ENCODE measurements at places on chromosomes 4 and X. TPM values are rescaled to one million over a fixed set of nuclear protein-coding genes. Genes with fewer than 3 reads are reported as not detected.

JCHAIN gene
- total RNA-seq = 0.33 TPM

TET2 gene
- total RNA-seq = 18.0 TPM

GRCh38 chr4:169348541-169348940, 77.8 kb upstream of the SH3RF1 start:
- DNase-seq = no peak

KLKB1 gene
- total RNA-seq = not detected

DNA sequence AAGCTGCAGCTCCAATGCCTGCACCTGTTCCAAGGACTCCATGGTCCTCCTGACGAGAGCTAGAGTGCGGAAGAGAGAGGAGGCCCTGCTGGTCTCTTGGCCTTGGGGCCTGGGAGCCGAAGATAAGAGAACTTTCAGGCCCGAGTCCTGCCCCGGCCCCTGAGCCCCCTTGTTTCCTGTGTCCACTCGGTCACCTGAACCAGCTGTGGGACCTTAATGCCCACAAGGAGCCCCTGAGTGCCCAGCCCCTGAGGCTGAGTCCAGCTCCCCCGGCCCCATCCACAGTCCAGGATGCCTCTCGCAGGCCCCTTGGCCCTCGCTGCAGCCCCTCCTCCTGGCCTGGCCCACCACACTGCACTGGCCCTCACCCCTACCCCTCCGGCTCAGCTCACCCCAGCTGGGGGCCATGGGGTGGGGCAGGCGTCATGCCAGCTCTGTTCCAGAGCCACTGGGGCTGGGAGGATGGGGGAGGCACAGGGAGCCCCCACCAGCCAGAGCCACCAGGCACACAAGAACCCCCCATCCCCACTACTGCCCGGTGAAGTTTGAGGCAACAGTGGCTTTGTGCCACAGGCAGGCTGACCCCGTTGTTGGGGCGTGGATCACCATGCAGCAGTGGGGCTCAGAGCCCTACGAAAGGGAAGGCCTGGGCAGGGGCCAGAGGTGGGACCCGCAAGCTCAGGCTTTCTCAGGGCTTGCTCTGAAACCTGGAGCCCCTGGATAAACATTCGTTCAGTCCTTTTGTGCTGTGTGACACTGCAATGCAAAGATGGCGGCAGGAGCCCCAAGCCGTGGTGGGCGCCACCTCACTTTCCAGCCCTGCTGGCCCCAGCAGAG, 14.1 kb downstream of the NAT8L start:
- no peak for DNase-seq

DNA sequence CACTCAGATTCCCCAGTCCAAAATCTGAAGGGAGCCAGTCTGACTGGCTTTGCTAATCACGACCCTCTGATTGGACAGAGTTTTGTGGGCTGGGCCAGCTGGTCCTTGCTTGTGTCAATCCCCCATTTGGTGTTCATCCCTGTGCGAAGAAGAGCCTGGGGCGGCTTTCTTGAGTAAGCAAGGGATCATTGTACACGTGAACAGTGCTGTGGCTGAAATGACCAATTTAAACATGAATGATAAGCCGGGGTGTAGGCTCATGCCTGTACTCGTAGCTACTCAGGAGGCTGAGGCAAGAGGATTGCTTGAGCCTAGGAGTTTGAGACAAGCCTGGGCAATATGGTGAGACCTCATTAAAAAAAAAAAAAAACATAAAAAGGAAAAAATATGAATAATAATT, 379.1 kb downstream of the RAPGEF2 start:
- DNase-seq = peak; percentile 75

GRCh38 chr4:3662516-3662915, 103.7 kb upstream of the ADRA2C start:
- DNase-seq = no peak

- DNase-seq = peak; percentile 31
Measured at GRCh38 chr4:40046311-40046980, 10.2 kb upstream of the N4BP2 start.

DGKK gene
- total RNA-seq = not detected

DNA sequence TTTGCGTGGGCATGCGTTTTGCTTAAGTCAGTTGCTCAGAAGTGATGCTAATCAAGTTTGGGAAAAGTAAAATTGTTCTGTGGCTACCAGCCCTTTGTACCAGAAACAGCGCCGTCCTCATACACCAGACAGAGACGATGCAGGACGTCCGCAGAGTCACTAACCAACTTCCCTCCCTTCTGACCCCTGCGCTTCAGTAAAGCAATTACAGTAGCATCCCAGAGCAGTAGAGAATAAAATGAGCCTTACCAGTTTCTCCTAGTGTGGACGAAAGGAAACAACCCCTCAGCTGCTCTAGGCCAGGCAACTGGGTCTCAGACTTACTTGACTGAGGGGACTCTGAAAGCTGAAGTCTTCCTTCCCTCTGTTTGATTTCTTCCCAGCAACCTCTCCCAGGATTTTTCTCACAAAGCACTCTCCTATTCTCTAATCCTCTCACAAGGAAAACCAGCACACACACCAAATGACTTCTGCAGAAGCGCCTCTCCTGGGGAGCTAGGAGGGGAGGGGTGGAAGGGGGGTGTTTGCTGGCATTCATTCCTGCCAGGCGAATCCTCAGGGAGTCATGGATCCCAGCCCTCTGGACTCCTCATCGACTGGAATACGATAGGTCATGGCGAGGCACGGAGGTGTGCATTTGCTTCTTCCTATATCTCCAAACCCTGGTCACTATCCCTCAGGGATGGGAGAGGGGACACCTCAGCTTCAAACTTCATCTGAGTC, 56.0 kb upstream of the MID1 start:
- DNase-seq = no peak

SLC25A31 gene
- total RNA-seq = not detected

DNA sequence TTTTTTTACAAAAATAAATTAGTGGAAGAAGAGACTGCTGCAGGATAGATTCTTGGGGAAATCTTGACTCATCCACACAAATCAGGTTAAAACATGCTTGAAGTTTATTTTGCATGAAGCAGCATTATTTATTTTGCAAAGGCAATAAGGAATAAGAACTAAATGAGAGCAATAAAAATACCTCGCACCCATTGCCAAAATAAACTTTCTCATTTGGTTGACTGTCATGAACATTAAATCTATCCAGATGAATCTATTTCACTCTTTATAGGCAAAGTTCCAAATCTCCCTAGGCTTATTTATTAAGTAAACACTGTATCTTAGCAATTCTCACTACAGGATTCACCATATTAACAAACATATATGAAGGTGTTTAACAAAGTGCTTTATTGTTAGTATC, 58.9 kb downstream of the HOPX start:
- peak; percentile 73 for DNase-seq

GRCh38 chr4:80307774-80308465, 27.6 kb upstream of the CFAP299 start:
- peak; percentile 77 for DNase-seq

SORBS2 gene
- total RNA-seq = 2.5 TPM

DNA sequence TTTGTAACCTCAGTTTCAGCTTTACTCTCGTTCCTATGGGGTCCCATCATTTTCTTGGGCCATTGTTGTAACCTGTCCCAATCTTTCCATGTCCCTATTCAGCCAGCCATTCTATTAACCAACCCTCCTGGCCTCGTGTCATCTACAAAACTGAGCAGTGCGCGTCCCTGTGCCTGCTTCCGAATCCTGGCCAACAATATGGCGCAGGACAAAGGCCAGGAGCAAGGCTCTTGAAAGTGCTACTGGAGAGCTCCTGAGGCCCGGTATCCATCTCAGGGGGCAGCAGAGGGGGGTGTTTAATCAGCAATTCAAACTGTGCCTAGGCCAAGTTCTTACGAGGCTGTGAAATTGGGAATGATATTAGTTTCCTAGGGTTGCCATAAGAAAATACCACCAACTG, 41.2 kb upstream of the APLN start:
- DNase-seq = no peak

DNA sequence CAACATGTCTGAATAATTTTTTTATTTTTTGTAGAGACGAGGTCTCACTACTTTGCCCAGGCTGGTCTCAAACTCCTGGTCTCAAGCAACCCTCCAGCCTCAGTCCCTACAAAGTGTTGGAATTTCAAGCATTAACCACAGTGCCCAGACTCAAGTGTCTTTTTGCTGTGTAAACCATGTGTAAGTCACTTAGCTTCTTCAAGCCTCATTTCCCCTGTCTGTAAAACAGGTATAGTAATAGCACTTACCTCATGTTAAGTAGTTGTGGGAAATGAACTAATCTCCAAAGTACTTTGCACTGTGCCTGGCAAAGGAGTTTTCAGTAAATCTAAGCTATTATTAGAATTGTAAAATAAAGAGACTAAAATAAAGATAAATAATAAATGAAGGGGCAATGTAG, 35.7 kb downstream of the STBD1 start:
- DNase-seq = no peak

- DNase-seq = no peak
Measured at GRCh38 chr4:112952313-112952700, 97.1 kb upstream of the ANK2 start.

SPATA18 gene
- total RNA-seq = 32.0 TPM

GRCh38 chrX:71440401-71440800, 74.2 kb downstream of the TAF1 start:
- no peak for DNase-seq

DNA sequence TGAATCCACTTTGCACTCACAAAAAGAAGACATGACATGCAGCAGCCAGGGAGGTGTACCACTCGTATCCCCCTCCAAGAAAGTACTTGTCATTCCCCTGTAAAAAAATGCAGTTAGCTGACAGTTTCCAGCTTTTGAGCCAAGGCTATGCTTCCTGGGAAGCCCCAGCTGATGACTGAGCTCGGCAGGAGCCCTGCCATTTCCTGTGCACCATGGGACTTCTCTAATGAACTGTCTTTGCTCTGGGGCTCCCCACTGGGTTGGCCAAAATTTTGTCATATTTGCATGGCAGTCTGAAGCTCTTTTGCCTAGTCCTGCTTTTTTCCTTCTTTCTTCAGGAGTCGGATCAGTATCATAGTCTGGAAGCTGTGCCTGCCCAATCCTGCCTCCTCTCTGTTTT, 104.5 kb upstream of the MAOA start:
- DNase-seq = no peak

- peak; percentile 81 for DNase-seq
Measured at GRCh38 chrX:24494647-24495075, 29.6 kb downstream of the PDK3 start.

CASP3 gene
- total RNA-seq = 49.8 TPM

MSX1 gene
- total RNA-seq = 2.3 TPM

DNA sequence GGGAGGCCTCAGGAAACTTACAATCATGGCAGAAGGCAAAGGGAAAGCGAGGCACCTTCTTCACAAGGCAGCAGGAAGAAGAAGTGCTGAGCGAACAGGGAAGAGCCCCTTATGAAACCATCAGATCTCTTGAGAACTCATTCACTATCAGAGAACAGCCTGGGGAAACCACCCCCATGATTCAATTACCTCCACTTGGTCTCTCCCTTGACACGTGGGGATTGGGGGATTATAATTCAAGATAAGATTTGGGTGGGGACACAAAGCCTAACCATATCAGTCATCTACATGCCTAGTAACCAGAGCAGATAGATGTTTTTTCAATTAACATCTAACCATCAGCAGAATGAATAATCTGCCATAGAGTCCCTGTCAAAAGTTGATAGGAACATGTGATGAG, 30.4 kb downstream of the FAM13A start:
- DNase-seq = no peak

FGF13 gene
- total RNA-seq = 1.3 TPM

MAGEA8 gene
- not detected for total RNA-seq

MAGEC2 gene
- total RNA-seq = not detected

GRCh38 chr4:82842593-82842992, 44.0 kb upstream of the SCD5 start:
- no peak for DNase-seq

- DNase-seq = no peak
Measured at GRCh38 chr4:147220833-147221232, 260.1 kb upstream of the EDNRA start.

- DNase-seq = no peak
Measured at GRCh38 chrX:41723826-41724225, at the start of gene GPR82. Gene GPR82 (plus strand): TSS chrX:41724181. CDS start chrX:41727027, 2,846 bp downstream.

VSIG4 gene
- total RNA-seq = not detected

SASH3 gene
- total RNA-seq = not detected

GRCh38 chrX:16999275-16999674, 52.8 kb downstream of the REPS2 start:
- no peak for DNase-seq

DNA sequence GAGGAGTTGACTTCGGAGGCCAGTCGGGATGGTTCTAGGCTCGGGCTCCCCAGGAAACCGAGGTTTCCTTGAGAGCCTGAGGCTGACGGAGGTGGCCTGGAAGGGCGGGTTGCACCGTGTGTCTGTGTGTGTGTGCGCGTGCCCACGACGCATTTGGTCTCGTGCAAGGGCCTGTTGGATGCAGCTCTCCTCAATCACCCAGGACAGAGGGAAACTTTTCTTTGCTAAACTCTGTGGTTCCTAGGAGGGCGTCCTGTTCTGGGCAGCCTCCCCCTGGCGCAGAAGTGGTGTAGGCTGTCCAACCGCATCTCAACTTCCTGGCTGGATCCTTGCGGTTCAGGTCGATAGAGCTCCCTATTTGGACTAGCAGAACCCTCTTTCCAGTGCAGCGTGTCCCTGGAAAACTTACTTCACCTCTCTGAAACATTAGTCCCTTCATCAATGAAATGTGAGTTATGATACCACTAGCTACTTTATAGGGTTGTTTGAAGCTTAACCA, 973 bp downstream of the STK32B start:
- DNase-seq = no peak

DNA sequence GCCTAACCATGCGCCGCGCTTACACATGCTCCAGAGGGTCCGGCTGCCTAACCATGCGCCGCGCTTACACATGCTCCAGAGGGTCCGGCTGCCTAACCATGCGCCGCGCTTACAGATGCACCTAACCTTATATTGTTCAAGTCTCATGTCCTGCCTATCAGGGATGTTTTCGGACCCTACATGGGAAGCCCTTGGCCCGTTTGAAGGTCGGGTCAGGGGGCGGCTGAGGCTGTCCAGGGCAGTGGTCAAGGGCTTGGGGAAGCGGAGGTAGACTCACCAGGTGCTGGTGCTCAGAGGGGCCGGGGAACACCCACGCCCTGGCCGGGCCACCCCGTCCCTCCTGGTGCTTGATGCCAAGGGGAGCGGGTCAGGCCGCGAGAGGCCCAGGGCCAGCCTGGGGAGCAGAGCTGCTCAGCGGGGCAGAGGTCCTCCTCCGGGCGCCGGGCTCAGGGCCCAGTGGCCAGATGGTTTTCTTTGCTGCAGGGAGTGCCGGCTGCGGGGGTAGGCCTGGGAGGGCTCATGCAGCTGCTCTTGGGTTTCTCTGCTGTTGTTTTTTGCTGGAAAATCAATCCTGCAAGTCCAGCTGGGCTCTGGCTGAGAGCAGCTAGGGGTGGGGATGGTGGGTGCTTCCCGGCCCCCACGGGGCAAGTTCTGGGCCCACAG, 35.4 kb upstream of the SPON2 start:
- DNase-seq = no peak

Measured in mammary epithelial cell (primary cell).